Fibroblast of lung (primary cell): ENCODE measurements at places on chromosomes 7 and 10. TPM values are rescaled to one million over a fixed set of nuclear protein-coding genes. Genes with fewer than 3 reads are reported as not detected.

DNA sequence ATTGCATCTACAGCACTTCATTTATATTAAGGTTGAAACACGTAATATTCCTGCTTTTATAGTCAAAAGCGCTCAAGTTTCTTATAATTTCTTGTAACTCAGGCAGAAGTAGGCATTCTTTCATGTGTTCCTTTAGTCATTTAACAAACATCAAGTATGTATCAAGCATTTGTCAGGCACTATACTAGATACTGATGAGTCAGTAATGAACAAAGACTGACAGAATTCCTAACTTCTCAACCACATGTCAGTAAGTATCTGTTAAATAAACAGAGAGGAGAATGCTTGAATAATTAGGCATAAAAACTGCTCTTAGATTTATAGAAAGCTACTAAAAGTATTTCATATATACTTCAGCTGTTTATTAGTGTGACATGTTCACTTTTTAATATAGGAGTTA is 9.9 kb downstream of the CRPPA start:
- DNase-seq = no peak

DNA sequence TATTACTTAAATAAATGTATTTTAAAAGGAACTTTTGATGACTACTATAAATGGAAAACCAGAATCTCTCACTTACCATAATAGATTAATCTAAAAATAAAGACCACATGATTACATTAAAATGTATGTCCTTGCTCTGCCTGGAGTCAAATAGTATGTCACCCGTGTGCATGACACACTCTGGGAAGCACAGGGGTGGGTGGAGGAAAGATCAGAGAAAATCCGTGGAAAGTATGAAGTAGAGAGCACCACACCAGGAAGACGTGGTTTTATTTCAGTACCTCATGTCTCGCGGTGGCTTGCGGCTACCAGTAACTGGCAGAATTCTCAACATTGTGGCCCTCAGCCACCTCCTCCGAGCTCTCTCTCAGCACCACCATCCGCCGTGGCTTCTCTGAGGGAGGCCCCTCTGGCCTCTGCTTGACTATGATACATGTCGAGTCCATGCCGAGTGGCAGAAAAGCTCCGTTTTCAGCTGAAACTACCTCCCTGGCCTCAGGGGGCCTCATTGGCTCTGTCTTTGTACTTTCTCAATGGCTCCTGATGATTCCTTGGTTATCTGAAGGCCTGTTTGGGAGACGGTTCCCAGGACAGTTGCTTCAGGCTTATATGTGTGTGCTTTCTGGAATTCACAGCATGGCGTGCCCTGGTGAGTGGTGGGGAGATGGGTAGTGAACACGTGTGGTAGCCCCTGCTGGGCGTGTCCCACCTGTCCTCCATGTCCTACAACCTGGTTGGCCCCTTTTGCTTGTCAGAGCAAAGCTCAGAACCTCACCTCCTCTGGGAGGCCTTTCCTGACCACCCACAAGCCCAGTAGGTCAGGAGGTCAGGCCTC is 49.8 kb downstream of the LHPP start:
- DNase-seq = no peak

DNA sequence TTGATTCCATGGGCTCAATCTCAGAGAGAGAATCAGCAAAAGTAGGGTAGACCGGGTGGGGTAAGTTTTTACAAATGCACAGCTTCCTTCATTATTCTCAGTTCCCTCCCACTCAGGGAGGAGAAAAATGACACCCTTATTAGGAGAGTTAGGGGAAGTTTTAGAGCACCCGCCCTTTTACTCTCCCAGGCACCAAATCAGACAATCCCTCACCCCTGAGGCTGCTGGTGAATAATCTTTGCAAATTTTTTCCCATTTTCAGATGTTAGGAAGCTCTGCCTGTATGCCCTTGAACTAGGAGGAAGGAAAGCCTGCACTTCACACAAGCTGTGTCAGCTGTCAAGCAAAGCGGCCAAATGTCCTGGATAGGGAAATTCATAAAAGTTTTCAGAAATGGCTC is 834.9 kb downstream of the GRID1 start:
- no peak for DNase-seq

GRCh38 chr7:31707089-31707488 is 20.1 kb downstream of the PPP1R17 start:
- no peak for DNase-seq

Gene OR13A1
- not detected in 2 replicates for total RNA-seq
